ENCODE measurements at places on chromosomes 2 and 18. TPM values are rescaled to one million over a fixed set of nuclear protein-coding genes. Genes with fewer than 3 reads are reported as not detected.

REG3G gene
- 0.52 TPM for total RNA-seq

GKN2 gene
- total RNA-seq, result not detected

RANBP2 gene
- 63.7 TPM for total RNA-seq

SLC16A14 gene
- 3.3 TPM for total RNA-seq

FAHD2B gene
- 11.2 TPM for total RNA-seq

DNA sequence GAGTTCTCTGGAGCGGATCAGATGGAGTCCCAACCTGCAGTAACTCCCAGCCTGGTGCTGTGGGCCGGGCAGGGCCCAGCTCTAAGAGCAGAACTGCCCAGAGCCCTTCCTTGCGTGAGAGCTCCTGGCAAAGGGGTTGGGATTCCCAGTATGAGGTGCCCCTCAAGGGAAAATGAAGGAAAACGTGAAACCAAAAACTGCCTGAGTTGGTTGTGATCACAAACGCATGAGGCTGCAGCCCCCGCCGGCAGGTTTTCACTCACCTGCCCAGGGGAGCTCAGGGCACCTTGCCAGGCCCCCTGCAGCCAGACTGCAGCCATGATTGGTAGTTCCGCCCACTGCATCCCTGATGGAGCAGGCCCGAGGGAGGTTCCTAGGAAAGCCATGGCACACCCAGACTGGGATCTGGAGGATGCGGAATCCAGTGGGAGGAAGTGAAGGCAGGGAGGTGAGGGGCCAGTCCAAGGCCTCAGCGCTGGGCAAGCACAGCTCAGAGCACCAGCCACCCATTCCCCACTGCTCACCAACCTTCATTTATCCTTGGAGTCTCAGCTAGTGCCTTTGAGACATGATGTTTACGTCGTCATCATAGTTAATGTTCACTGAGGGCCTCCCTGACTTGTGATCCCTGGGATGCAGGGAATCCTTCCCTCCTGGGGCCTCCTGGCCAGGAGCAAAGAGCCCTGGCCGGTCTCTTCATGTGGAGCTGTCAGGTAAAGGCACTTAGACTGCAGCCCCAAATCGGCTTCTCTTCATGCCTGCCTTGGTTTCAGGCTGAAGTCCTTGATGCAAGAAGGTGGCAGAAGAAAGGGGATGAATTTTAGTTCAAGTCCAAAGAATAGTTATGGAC is 103.2 kb downstream of the INHBB start:
- DNase-seq, result peak; percentile 64

GRCh38 chr2:8049176-8049575 is 632.7 kb upstream of the ID2 start:
- DNase-seq, result no peak

DNA sequence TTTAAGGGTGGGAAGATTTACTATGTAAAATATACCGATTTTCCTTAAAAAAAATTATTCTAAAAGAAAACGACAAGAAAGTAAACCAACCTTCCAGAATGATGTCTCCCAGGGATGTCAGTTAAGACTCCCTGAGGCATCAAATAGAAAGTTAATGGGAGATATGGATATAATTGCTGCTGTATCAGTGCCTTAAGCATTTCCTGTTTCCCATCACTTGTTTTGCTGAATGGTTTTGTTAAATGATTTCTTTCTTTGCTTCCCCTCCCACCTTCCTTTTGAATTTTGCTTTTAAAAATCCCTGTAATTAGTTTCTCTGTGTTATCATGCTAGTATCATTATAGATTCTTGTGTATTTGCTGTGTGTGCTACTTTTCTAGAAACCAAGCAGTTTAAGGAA is 154.3 kb upstream of the CWC22 start:
- DNase-seq, result no peak

GRCh38 chr18:7575465-7576028 is 8.4 kb downstream of the PTPRM start:
- DNase-seq, result no peak

GRCh38 chr2:241188361-241189092 is at the start of gene ANO7:
ANO7 (plus strand) TSS chr2:241188677; CDS start chr2:241190064, 1,387 bp downstream.
- DNase-seq, result peak; percentile 66

- no peak for DNase-seq
Observed at GRCh38 chr2:182784777-182785176, 68.7 kb downstream of the DNAJC10 start.

- no peak for DNase-seq
Observed at GRCh38 chr2:54262015-54262765, 6.2 kb upstream of the TSPYL6 start.
